D721Med (cell line): ENCODE measurements at places on chromosomes 6 and 20.

GRCh38 chr20:51359947-51360346 lies 182.6 kb downstream of the NFATC2 start:
- DNase-seq = no peak

DNA sequence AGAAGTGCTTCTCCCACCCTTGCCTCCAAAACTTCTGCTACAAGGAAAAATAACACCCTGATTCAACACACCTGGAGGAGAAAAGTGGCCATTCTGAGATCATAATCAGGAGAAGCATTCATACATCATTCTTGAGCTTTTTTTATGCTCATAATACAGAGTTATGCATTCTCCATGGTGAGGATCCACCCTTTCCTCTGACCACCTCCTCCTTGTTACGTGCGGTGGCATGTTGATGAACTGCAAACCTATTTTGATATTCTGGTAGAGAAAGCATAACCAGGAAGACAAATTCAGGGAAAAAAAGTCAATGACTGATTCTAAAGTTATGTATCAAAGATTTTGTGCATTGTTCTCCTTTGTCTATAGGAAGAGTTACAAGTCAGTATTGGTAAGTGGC lies 169.8 kb downstream of the KLHL32 start:
- no peak for DNase-seq

DNA sequence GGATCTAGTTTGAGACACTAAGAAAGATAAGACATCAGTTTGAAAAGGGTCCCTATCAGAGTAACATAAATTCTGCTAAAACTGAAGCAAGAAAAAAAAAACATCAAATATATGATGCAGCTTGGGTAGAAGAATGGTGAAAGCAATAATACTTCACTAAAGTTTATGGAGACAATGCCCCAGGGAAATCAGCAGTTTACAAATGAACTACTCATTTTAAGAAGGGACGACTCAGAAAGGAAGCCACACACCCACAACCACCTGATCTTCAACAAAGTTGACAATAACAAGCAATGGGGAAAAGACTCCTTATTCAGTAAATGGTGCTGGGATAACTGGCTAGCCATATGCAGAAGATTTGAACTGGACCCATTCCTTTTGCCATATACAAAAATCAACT lies 143.5 kb downstream of the TPBG start:
- no peak for DNase-seq

GRCh38 chr20:58458342-58459057 lies 56.7 kb downstream of the APCDD1L start:
- DNase-seq = no peak

DNA sequence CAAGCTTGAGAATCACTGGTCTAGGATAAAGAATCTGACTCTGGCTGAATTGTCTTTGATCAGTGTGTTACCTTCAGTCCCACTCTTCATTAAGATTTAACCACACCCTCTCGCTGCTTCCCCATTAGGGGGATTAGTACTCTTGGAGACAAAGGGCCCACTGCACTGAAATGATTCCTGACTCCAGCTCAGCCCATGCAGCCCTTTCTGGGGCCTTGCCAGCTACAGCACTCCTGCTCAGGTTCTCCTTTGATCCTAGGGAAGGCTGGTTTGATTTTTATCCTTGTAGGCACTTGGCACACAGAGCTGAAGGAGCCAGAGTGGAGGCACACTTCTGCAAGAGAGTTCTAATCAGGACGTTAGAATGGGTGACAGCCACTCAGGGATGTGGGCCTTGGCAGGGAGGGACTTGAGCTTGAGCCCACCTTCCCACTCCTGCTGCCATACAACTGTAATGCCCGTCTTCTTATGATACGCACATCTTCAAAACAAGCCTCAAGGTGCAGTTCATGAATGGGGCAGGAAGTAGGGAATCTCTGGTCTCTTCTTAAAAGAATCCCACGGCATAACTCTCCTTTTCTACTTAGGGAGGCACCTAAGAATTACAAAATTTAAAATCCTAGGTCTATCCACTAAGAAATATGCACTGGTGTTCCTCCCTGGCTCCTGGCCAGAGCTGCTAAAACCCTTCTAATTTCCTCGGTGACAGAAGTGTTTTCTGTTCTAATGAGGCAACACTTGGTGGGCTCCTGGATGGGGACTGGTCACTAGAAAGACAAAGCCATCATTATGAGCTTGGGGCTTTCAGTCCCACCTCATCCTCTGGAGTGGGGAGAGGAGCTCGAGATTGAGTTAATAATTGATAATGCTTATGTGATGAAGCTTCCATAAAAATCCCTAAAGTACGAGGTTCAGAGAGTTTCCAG lies 1.5 kb upstream of the SLA2 start:
- DNase-seq = no peak

DNA sequence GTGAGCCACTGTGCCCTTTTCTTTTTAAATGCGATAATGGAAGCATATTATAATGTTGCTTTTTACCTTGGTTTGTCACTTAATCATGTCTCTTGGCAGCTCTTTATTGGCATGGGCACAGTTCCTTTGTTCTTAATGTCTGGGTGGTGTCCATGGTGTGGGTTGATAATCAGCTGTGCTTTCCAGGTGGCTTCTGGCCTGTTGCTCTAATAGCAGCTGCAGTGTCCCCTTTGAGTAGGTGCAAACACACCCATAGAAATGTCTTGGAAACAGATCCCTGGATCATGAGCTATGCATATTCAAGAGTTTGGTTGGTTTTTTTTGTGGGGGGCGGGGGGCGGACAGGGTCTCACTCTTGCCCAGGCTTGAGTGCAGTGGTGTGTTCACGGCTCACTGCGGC lies 29.9 kb downstream of the EFCAB8 start:
- DNase-seq = no peak

DNA sequence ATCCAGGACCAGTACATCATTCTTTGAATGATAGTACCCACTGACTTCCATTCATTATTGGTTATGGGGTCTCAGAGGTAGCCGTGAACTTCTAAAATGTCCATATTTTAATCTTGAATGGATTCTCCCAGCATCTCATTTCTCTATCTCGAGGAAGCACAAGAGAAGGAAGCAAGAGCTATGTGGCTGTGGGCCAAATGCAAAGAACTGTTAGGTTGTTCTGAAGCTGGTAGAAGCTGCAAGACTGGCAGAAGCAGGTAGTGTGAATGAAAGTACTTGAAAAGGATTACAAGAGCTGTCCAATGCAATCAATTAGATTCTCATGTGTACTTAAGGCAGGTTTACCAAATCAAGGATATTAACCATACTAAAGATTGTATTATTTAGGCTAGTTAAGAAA lies 1131.8 kb downstream of the GRIK2 start:
- no peak for DNase-seq

DNA sequence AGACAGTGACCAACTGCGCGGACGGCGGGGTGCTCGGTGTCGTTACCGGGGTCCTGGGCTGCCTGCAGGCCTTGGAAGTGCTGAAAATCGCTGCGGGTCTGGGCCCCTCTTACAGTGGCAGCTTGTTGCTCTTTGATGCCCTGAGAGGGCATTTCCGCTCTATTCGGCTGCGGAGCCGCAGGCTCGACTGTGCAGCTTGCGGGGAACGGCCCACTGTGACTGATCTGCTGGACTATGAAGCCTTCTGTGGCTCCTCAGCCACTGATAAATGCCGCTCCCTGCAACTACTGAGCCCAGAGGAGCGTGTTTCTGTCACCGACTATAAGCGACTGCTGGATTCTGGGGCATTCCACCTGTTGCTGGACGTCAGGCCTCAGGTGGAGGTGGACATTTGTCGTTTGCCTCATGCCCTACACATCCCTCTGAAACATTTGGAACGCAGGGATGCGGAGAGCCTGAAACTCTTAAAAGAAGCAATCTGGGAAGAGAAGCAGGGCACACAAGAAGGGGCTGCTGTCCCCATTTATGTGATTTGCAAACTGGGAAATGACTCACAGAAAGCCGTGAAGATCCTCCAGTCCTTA lies 1.0 kb downstream of the MOCS3 start:
- no peak for DNase-seq

- no peak for DNase-seq
Observed at GRCh38 chr6:156928126-156928525, 150.9 kb downstream of the ARID1B start.

- DNase-seq = no peak
Observed at GRCh38 chr20:13302647-13303450, 81.8 kb downstream of the ISM1 start.

- DNase-seq = no peak
Observed at GRCh38 chr6:108383981-108384380, 89.1 kb downstream of the AFG1L start.

GRCh38 chr6:87909849-87910248 lies 137.8 kb upstream of the SPACA1 start:
- DNase-seq = no peak

DNA sequence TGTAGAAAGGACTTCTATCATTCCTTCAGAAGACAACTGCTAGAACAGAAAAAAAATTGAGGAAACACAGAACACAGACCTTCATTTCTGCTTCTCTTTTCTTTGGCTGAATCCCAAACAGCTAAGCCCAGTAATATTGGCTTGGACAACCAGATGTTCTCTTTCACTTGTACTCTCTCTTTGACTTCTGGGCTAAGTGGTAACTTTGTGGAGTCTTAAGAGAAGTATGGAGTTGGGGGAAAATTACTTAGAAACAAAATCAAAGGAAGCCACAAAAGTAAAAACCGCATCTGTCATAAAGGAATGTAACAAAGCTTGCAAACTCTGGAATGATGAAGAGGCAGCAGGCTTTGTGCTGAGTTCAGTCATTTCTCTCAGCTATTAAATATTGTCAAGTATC lies 587.5 kb downstream of the CBLN4 start:
- DNase-seq = no peak

GRCh38 chr6:27630727-27631608 lies 158.1 kb upstream of the ZNF184 start:
- no peak for DNase-seq

DNA sequence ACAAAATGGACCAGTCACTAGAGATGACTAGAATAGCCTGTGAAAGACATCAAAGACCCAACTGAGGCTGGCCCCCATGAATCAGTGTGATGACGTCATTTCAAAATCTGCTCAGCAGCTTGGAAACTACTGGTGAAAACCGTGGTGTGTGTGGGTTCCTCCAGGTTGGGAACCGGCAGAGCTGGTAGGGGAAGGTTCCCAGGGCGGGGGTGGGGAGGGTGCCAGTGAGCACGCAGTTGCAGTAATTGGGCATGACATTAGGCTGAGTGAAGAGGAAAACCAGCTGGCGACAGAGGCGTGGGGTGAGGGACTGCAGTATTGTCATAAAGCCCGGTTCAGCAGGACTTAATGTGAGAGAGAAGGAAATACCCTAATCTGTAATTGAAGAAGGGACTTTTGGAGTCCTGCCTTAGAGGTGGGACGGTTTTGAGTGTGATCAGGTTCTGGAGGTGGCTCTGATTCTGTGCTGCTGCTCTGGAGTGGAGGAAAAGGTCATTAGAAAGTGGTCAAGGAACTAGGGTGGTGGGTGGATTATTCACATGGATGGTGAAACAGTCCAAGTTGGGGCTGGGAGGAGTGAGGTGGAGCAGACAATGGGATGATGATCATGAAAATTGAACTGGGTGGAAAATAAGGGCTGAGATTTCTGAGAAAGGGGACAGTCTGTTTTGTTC lies 52.0 kb upstream of the MTHFD1L start:
- no peak for DNase-seq

GRCh38 chr6:147806697-147807096 lies 298.2 kb downstream of the SAMD5 start:
- DNase-seq = no peak

- no peak for DNase-seq
Observed at GRCh38 chr20:31740208-31740607, 1.1 kb downstream of the TPX2 start.

DNA sequence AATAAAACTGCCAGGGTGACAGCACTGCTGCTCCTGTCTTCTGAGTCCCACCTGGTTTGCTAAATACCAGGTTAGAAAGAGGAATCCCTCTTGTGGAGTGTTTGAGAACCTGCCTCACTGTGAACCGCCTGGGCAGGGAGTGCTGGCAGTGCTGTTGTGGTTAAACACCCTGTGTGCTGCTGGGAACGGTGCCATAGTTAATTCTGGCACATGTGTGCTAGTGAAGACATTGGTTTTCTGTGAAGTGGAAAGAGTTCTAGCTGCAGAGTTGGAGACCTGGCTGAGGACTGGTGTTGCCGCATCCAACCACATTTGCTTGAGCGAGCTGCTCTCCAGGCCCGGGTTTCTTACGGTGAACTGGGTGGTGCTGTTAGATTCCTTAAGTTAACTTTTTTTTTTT lies 72.7 kb downstream of the IGF2R start:
- no peak for DNase-seq

DNA sequence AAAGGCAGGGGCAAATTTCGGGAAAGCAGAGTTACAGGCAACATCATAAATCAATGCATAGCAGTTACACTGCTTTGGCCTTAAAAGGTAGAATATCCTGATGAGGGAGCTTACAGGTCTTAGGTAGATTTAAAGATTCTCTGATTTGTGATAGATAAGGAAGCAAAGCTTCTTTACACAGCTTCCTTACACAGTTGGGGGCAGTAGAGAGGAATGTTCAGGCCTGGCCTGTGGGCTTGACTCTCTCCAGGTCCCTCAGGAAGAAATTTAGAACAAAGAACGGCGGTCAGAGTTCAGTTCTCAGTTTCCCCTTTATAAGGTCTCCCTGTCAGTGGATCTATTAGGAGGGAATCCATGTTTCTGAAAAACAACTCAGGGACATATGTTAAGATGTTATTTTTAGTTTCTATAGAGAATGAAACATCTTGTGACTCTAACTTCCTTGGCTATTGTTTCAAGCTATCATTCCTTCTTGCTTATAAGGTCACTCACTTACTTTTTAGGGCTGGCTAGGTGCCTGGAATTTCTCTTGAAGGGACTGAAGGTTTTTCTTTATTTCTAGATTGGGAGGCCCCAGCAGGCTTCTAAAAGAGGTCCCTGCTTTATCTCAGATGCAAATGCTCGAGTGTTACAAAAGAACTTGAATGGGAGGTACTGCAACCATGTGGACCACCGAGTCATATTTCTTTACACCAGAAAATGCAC lies 11.8 kb downstream of the HLA-B start:
- no peak for DNase-seq

GRCh38 chr6:168247443-168248147 lies 72.0 kb downstream of the DACT2 start:
- no peak for DNase-seq
